Astrocyte of the cerebellum (primary cell): ENCODE measurements at places on chromosomes 12 and 14.

- DNase-seq: no peak
Measured at GRCh38 chr12:96501133-96501761, 11.9 kb downstream of the CFAP54 start.

- DNase-seq: no peak
Measured at GRCh38 chr12:49972129-49972528, 618 bp upstream of the AQP6 start.

DNA sequence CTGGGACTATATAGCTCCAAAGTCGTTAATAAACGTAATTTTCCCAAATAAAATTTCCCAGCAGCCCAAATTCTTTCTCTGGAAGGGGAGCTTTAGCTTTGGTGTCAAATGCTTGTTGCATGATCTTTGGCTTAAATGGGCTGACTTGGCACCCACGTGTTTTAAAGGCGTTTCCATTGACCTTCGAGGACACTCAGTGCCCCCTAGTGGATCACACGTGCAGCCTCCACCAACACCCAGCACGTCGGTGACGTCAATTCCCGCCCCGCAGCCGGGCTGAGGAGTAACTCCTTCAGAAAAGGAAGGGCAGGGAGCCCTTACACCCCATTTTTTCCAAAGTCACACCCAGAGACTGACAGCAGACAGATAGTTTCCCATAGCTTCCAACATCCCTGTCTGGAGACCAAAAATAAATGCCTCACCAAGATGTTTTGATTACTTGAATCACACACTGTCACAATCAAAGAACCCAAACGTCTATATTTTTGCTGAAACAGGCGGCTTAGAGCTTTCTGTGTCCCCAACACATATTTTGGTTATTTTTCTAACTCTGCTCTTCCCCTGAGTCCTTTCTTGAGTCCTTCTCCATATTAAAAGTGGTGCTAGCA lies 707.9 kb downstream of the AACS start:
- DNase-seq: no peak

DNA sequence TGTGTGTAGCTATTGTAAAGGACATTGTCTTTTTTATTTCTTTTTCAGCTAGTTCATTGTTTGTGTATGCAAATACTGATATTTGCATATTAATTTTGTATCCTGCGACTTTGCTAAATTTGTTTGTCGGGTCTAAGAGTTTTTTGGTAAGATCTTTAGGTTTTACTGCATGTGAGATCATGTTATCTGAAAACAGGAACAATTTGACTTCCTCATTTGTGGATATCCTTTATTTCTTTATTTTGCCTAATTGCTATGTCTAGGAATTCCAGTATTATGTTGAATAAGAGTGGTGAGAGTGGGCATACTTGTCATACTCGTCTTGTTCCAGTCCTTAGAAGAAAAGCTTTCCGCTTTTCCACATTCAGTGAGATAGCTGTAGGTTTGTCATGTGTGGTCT lies 28.8 kb downstream of the SIX4 start:
- no peak for DNase-seq
